ENCODE measurements at places on chromosomes 6 and 20.

DNA sequence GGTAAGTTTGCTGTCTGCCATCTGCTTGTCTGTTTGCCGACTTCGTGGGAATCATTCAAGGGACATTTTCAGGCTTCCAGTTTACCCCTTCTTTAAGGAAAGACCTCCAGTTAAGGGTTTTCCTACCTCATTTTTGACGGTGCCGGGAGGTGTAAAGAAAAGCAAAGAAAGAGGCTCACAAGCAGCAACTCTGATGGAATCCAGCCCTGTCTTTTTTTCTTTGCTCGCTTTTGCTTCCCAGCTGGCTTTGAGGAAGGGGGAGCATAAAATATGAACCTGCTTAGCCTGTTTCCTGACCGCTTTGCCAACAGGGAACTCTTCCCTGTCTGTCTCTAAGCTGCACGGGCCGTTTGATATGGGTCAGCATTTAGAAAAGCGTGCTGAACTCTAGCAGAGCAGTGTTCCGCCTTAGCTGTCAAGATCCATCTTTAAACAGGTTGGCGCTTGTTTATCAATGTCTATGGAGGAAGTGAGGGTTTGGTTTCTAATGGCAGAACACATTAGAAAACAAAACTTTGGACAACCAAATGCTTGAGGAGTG is 13.8 kb downstream of the SYTL3 start:
- DNase-seq, result no peak

- no peak for DNase-seq
Measured at GRCh38 chr6:151142676-151143075, 97.1 kb upstream of the AKAP12 start.

- DNase-seq, result no peak
Measured at GRCh38 chr6:106981926-106982325, 7.4 kb upstream of the CD24 start.

- no peak for DNase-seq
Measured at GRCh38 chr6:5275497-5275896, 14.2 kb downstream of the FARS2 start.

DNA sequence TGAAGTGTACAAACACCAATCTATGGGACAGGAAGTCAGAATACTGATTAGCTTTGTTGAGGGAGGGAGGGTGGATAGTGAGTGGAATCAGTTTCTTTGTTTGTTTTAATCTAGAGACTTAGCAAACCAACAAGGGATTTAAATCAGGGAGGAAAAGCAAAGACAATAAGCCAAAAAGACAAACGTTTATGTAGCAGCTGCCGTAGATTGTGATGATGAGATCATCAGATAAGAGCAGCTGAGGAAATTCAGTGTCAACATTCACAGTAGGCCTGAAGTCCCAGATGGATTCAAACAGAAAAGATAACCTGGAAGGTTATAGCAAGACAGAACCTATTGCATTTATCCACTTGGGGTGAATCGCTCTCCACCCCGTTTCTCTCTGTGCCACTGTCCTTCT is 104.9 kb upstream of the SYNDIG1 start:
- DNase-seq, result no peak

DNA sequence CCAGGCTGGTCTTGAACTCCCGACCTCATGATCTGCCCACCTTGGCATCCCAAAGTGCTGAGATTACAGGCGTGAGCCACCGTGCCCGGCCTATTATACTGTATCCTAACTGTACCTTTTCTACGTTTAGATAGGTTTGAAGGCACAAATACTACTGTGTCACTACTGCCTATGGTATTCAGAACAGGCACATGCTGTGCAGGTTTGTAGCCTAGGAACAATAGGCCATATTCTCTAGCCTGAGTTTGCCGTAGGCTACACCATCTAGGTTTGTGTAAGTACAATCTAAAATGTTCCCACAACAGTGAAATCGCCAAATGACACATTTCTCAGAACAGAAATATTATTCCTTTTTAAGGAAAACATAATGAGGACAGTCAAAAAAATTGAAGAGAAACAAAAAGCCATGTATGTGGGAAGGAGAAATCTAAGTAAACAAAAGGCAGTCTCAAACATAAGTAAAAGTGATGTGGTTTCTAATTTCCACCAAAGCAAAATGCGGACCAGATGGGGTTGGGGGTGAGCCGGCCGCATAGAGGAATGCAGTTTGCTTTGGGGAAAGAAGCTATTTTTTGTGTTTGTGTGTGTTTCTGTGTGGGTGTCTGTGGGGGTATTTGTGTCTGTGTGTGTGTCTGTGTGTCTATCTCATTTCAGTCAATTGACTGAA is 192.6 kb upstream of the SALL4 start:
- no peak for DNase-seq

DNA sequence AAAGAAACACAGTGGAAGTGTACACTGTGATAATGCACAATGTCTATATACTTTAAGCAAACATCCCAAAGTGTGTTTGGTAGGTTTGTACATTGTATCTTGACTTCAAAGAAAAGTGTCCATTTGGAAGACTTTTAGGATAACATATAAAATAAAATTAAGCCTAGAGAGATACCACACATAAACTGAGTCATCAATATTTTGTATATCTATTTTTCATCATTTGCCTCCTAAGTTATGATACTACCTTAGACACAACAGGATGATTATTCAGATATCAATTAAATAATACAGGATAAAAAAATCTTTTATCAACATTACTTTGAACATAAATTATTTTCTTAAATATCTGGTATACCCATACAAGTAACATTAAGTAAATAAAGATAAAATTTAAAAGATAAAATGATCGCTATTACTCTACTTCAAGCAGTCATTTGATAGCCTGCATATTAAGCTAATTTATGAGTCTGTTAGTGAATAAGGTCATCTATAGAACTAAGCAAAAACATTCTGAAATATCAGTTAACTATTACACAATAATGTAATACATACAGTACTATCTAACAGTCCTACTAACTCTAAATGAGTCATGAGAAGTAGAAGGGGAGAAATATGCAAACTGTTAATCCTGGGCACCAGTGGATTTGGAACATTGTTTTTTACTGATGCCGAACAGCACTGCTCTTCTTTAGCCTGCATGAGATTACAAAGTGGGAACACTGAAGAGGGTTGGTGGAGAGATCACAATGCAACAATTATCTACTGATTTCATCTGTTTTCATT is 158.4 kb upstream of the SIM1 start:
- DNase-seq, result no peak

- no peak for DNase-seq
Measured at GRCh38 chr20:20536240-20536933, 168.5 kb downstream of the INSM1 start.

GRCh38 chr6:148971031-148971927 is 224.4 kb downstream of the UST start:
- no peak for DNase-seq

DNA sequence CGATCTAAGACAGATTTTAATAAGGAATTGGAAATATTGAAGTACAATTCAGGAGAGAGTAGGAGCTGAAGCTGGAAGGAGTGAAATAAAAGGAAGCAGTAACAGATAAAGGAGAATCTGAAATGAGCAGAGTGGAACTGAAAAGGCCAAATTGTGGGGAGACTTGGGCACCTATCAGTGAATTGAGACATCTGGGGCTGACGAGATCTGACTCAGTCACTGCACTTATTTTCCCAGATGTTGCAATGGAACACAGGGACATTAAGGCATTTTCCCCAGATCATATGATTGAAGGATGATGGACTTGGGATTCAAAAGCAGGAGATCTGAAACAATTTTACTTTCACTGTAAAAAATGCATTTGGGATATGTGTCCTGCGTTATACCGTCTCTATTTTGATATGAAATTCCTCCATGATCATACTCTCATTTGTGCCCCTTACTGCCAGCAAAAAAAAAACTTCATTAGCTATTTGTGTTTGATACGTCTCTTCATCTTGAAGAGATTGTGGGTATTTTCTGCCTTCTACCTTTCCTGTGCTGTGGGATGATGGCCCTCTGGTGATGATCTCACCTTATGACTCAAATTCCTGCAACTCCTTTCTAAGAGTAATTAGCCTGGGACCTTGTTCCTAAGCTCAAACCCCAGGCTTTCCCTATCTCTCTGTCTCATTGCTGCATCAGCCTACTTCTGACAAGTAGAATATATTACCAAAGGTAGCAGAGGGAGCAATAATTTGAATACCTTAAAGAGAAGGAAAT is 278.5 kb upstream of the MAN1A1 start:
- no peak for DNase-seq

DNA sequence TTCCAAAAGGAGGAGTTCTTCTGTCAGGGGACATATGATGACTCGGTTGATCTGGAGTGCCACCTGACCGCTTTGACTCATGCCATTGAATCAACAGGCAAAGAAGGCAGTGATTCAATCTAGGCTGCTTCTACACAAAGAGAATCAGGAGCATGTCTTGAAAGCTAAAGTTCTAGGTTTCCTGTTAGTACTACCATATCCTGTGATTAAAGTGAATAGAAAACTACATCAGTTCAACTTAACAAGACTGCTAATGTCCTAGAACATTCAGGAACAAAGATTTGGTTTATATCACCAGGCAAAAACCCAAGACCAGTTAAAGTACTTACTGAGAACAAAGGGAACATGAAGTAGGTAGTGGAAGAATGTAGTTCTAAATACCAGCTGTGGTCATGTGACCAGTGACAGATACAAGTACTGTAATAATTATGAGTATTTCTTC is 216.8 kb upstream of the SGK1 start:
- no peak for DNase-seq

DNA sequence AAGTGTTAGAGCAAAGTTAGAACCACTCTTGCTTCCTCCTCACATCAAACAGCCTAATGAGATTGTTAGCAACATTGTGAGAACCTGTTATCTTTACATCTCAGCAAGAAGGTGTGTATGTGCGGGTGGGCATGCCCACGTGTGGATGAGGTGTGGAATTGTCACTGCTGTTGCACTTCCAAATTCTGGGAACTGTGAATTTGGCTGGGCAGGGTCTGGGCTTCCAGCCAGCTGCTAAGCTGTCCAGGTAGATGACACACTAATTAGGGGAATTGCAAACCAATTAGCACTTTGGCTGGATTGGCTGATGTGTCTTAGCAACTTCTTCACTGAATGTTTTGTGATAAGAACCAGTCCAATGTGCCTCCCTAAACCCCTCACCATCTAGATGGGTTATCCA is 848.2 kb downstream of the DHX35 start:
- DNase-seq, result no peak

DNA sequence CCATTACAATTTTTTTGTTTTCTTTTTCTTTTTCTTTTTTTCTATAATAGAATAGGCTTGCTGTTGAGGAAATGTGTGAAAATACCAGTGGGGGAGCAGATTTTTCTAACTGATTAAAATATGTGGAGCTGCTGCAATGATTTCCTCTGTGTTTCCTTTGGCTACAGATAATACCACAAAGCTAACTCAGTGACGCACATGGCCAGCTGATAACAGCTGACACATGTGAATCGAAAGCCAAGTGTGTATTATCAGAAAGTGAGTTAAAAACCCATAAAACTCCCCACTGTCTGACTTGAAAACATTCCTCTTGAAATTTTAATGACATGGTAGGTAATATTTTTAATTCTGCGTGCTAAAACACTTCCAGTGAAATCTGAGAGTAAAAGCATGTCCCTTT is 70.8 kb upstream of the AHI1 start:
- DNase-seq, result no peak

- no peak for DNase-seq
Measured at GRCh38 chr6:137840252-137840651, 26.8 kb upstream of the TNFAIP3 start.

DNA sequence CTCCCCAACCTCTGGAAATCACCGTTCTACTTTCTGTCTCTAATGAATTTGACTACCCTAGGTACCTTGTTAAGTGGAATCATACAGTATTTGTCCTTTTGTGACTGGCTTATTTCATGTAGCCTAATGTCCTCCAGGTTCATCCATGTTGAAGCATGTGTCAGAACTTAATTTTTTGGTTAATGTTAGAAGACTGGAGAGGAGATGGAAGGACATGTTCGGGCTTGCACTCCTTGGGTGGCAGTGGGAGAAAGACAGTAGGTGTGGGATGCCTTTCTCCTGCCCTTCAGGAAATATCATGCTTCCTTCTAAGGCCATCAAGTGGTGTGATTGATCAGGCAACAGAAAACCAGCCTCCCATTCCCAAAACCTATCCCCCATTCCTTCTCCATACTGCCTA is 61.1 kb upstream of the RNF144B start:
- no peak for DNase-seq

DNA sequence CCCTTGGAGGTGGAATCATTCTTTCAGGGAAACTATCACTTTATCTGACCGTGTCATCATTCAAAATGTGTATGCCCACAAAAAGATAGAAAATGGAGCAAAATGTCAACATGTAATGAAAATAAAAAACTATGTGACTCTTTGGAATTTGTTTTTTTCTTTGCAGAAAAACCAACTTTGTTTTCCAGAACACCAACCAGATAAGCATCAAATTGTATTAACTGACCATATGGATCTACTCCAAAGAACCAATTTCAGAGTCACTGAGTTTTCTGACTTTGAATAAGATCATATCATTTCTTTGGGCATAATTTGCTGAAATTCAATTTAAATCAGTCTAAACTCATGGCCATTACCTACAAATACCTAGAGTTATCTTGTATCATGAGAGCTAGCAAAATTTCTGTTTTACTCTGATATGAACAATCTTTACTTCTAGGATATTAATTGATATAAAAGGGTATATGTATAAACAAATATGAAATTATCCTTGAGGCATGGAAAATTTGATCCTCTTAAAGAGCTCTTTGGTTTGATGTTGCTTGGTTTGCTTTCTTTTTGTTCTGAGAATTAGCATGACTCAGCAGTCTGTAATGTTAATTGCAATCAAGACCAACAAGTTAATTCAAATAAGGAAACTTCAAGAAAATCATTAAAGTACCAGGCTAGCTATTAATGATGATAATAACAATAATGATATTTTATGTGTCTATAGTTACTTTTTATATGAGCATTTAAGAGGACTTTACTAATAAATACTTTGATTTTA is 444.4 kb upstream of the MARCKS start:
- DNase-seq, result no peak

DNA sequence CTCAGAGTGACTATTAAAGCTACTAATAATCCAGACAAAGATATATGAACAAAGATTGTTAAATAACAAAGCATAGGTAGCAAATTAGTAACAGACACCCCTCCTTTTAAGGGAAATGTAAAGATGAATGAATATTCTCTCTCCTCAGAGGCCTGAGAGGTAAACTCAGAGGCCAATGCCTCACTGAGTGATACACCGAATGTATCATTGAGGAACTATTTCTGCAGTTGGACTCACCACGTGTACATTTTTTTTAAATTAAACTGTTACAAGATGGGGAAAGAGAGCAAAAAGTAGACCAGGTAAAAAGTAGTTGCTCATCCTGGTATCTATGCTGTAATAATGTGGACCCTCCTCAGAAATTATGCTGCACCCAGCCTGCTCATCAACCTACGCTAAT is 72.3 kb upstream of the IPCEF1 start:
- no peak for DNase-seq

- DNase-seq, result no peak
Measured at GRCh38 chr6:116797585-116797984, 31.3 kb downstream of the GPRC6A start.

DNA sequence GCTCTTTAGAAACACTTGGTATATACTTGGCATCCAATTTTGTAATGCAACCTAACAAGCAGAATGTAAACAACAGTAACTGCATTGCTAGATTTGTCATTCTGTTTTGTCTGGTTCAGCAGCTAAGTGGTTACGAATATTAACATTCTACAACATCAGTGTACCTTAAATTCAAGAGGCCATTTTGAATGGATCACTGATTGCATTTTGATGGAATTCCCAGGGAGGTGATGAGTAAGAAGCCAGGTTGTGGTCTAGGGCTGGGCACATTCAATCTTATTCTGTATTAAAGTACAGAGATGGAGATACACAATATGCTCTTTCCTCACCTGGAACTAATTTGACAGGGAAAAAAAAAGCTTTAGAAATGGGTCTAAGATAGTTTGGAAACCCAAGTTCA is 483.5 kb downstream of the PRKN start:
- no peak for DNase-seq

Data from stimulated activated CD4-positive, alpha-beta T cell treated with anti-CD3 and anti-CD28 coated beads, Interleukin-1b, Interleukin-23, amount 100 ng/mL, for 24 hours (primary cell).